H7 (cell line): ENCODE measurements at places on chromosomes 4 and X. TPM values are rescaled to one million over a fixed set of nuclear protein-coding genes. Genes with fewer than 3 reads are reported as not detected.

Gene KLF8
- total RNA-seq = 7.3 and 8.1 TPM in 2 replicates

Gene INTU
- 10.3 and 11.8 TPM in 2 replicates for total RNA-seq

GRCh38 chr4:124337874-124338273 lies 374.7 kb downstream of the ANKRD50 start:
- DNase-seq = no peak

GRCh38 chrX:74525116-74525515 lies 89.3 kb downstream of the RLIM start:
- DNase-seq = no peak

DNA sequence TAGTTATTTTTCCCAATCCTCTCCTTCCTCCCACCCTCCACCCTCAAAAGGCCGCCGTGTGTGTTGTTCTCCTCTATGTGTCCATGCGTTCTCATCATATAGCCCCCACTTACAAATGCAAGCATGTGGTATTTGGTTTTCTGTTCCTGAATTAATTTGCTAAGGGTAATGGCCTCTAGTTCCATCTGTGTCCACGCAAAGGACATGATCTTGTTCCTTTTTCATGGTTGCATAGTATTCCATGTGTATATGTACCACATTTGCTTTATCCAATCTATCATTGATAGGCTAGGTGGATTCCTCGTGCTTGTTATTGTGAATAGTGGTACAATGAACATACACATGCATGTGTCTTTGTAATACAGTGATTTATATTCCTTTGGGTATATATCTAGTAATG lies 1193.7 kb downstream of the RPA4 start:
- no peak for DNase-seq

GRCh38 chr4:75717408-75717807 lies 7.0 kb upstream of the USO1 start:
- DNase-seq = no peak

DNA sequence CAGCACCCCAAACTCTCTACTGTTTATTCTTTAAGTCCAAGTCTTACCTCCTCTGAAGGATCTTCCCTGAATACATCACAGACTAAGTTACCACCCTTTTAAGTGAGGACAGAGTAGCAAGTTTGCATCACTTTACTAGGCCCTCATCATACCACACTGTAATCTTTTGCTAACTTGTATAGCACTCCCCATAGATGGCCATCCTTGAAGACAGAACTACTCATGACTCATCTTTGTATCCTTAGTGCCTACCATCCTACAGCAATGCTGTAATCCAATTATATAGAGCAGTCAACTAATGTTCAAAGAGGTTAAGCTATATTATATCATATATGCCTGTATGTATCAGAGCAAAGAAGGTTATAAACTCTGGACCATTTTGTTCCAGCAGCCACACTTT lies 101.4 kb downstream of the ADAMTS3 start:
- DNase-seq = no peak

Gene DGKK
- 0.67 and 1.4 TPM in 2 replicates for total RNA-seq

Gene KCTD8
- 1.00 and 1.4 TPM in 2 replicates for total RNA-seq

DNA sequence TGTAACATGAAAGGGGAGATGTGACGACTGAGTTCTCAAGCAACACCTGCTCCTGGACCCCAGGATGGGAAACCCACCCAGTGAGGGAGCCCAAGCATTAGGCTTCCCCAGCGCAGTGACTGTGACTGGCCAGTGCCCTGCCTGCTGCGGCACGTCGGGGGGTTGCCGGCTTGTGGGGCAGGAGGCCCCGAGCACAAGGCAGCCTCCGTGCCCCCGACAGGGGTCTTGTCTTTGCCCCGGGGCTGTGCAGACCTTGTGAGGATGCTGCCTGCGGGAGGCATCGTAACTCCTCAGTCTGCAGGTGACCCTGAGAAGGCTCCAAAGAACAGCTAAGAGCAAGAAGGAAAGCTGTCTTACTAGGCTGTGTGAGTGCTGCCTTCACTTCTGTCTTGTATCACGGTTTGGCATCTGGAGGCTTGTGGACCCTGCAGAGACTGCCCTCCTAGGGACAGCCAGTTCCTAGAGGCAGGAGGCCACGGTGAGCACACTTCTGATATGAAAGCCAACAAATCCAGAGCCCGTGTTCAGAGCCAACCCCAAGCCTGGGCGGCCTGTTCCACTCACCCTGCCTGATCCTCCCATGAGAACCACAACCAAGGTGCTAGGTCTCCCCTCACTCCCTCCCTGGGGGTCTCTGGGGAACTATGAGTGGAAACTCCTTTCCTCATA lies 47.7 kb downstream of the FGFRL1 start:
- DNase-seq = no peak

GRCh38 chr4:144557404-144557803 lies 88.6 kb upstream of the HHIP start:
- no peak for DNase-seq

DNA sequence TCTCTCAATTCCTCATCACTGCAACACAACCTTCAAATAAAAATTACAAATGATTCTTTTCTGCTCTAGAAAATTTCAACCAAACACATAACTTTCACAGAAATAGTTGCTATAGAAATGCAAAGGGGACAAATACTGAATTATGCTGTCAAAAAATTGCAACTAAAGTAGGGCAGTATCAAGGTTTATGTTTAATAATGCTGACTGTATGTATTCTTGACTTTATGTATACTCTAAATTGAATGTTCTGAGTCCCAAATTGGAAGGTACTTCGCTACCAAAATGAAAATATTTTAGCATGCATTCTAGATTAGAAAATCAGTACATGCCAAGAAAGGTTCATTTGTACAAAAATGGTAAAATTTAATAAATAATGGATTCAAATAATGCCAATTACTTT lies 237.3 kb upstream of the TET2 start:
- no peak for DNase-seq

- no peak for DNase-seq
These were observed 14.8 kb downstream of the LAMTOR3 start for GRCh38 chr4:99879458-99879857.

DNA sequence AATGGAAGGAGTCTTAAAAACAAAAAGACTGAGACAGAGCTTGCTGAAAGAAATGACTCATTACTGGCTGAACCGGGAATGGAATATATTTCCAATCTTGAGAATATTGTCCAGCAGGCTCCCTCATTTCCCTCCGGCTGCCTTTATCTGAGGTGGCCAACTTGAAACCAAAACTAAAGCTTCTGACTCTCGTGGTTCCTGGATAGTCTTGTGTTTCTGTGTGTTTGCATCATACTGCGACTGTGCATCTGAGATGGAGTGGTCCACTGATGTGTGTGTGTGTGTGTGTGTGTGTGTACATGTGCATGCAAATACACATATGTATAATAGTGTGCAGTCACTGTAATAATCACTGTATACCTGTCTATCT lies 145.6 kb upstream of the SCML1 start:
- no peak for DNase-seq

Gene POU3F4
- total RNA-seq = 0.37 and 0.52 TPM in 2 replicates

Gene PAGE2B
- total RNA-seq = not detected in 2 replicates

- DNase-seq = no peak
These were observed 158.5 kb upstream of the HCCS start for GRCh38 chrX:10952619-10953018.

Gene GPR82
- not detected in 2 replicates for total RNA-seq

DNA sequence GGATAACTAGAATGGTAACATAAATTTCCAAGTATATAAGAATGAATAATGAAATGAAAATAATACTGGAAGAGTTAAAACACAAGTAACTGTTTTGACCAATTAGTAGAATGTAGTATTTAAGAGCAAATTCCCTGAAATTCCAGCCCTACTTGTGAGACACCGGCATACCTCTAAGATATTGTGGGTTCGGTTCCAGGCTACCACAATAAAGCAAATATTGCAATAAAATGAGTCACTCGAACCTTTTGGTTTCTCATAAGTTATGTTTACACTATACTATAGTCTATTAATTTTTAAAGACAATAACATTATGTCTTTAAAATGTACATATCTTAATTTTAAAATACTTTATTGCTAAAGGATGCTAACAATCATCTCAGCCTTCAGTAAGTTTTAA lies 15.2 kb upstream of the IQCM start:
- DNase-seq = no peak

DNA sequence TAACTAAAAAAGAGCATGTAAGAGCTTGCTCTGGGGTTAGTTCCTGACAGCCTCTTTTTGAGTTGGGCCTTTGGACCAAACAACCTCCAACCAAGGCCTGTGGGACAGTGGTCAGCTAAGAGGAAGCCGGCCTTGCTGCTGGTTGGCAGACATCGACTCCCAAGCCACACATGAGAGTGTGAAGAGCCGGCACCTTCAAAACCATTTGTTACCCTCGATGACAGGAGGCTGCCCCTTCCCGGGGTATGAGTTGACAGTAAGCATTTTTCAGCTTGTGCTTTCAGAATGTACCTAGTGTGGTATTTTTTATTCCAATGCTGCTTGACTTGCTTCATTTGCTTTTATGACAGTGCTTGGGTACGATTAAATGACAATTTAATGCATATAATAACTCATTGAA lies 168.6 kb upstream of the IGFBP7 start:
- no peak for DNase-seq

Gene F11
- total RNA-seq = 0.28 and 0.30 TPM in 2 replicates

GRCh38 chr4:147129687-147130086 lies 184.0 kb upstream of the TTC29 start:
- DNase-seq = no peak

Gene ENPP6
- not detected in 2 replicates for total RNA-seq

DNA sequence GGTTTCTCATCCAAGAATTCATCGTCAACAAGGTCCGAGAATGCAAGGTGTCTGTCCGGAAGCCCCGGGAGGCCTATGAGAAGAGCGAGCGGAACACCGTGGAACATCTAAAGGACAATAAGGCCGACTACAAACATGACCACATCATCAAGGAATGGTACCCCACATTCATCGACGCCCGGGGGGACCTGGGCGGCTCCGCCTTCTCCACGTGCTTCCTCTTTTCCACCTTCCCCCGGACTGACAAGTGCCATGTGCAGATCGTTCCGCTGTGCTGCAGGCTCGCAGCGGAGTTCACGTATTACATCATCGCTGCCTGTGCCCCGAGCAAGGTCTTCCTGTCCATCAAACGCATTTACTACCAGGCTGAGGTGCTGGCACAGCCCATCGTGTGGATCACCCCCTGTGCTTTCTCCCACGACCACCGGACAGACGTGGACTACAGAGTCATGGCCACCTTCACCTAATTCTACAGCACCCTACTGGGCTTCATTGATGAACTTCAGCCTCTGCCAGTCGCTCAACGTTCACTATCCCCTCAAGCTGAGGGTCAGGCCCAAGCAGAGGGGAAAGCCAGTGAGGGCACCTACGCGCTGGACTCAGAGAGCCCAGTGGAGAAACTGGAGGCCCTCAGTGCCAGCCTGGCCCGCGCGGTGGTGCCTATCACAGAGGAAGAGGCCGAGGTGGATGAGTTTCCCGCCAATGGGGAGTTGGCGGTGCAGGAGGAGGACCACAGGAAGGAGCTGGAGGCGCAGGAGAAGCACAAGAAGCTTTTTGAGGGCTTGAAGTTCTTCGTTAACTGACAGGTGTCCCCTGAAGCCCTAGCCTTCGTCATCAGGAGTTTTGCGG lies 125.9 kb upstream of the PABPC4L start:
- DNase-seq = no peak

Gene AGTR2
- not detected in 2 replicates for total RNA-seq

Gene LUZP4
- total RNA-seq = 0.33 TPM in 1 of 2 replicates, not detected in the other

GRCh38 chr4:142416711-142417275 lies 429.3 kb downstream of the INPP4B start:
- DNase-seq = no peak

GRCh38 chr4:182642831-182643230 lies 274.4 kb downstream of the DCTD start:
- DNase-seq = no peak

- no peak for DNase-seq
These were observed 4.4 kb upstream of the VAMP7 start for GRCh38 chrX:155876704-155877103.

GRCh38 chr4:120801137-120801758 lies 121.3 kb downstream of the PRDM5 start:
- no peak for DNase-seq

DNA sequence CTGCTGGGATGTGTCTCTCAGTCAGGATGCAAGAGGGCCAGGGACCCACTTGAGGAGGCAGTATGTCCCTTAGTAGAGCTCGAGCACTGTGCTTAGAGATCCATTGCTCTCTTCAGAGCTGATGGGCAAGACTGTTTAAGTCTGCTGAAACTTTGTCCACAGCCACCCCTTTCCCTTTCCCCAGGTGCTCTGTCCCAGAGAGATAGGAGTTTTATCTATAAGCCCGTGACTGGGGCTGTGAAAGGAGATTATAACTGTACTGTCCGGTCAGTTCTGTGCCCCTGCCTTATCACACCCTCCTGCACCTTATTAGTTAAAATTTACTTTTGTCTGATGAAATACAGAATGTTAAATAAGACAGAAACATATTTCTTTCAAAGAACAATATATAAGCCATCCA lies 378.4 kb downstream of the PABPC4L start:
- DNase-seq = no peak

Gene REELD1
- 0.14 TPM in 1 of 2 replicates, not detected in the other for total RNA-seq

DNA sequence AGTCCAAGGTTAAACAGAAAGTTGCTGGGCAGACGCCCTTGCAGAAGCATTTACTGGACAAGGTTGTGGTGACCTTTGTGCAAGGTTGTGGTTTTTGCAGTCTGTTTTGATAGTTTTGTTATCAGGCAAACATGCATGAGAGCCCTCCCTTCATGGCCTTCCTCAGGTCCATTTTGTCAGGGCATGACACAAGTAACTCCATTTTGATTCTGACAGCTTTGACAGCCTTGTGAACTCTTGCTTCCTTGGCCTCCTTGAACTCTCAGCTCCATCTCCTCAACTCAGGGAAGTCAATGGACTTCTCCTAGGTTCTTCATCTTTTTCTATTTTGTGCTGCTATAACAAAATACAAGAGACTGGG lies 97.7 kb downstream of the CEP44 start:
- no peak for DNase-seq

GRCh38 chr4:114378305-114378903 lies 220.2 kb upstream of the UGT8 start:
- no peak for DNase-seq

DNA sequence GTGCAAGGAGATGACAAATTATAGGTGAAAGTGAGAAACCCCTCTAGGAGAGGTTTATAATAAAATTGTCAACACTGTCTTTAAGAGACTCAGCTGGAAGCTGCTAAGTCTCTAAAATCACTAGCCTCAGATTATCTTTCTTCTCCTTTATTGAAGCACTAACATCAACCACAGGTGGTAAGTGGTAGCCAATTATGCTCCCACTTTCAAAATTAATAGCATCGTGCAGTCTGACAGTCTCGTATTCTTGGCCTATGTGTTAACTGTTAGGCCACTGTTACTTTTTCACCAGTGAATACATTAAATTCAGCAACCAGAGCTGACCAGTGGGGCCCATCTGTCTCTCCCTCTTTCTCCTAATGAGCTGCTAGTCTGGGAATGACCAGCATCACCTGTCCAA lies 674.1 kb downstream of the RAPGEF2 start:
- DNase-seq = no peak

GRCh38 chrX:151752847-151753246 lies 18.3 kb downstream of the CNGA2 start:
- DNase-seq = no peak
